A673 (cell line): ENCODE measurements at places on chromosomes 4 and X. TPM values are rescaled to one million over a fixed set of nuclear protein-coding genes. Genes with fewer than 3 reads are reported as not detected.

Gene MAGEC2
- total RNA-seq: not detected in 2 replicates

Gene CACNA1F
- not detected in 2 replicates for total RNA-seq

Gene FOXR2
- total RNA-seq: not detected in 2 replicates

DNA sequence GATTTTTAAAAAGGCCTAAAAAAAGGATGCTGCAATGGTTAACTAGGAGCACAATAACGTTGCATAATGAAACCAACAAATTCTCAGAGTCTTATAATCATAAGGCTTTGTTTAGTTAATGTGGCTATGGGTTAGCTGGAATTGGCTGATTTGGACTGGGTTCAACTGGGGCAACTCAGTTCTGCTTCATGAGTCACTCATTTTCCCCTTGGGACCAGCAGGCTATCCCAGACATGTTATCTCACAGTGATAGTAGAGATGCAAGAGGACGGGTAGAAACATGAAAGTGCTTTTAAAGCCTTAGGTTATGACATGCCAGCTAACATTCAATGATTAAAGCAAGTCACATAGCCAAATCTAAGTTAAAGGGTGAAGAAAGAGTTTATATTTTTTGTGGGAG, 189.2 kb upstream of the GK2 start:
- H3K4me3 ChIP-seq: no peak overlapping the region
- no peak overlapping the region for H3K27ac ChIP-seq

- no peak for DNase-seq
- H3K27me3 ChIP-seq: no peaks in the 10 kb centered on the region
- no peaks in the 10 kb centered on the region for H3K36me3 ChIP-seq
- H3K4me3 ChIP-seq: no peak overlapping the region
Observed at GRCh38 chrX:110097920-110098319, 95.0 kb downstream of the TMEM164 start.
